Activated CD4-positive, alpha-beta memory T cell treated with anti-CD3 and anti-CD28 coated beads for 36 hours (primary cell): ENCODE measurements at places on chromosomes 1 and 21. TPM values are rescaled to one million over a fixed set of nuclear protein-coding genes. Genes with fewer than 3 reads are reported as not detected.

RGS4 gene
- not detected for total RNA-seq

LRRC38 gene
- not detected for total RNA-seq

ASAP3 gene
- 0.50 TPM for total RNA-seq

GRCh38 chr21:27213303-27213702 lies 246.4 kb upstream of the ADAMTS5 start:
- H3K36me3 ChIP-seq = no peaks in the 10 kb centered on the region
- no peak for DNase-seq
- no peaks in the 10 kb centered on the region for H3K4me1 ChIP-seq

DNA sequence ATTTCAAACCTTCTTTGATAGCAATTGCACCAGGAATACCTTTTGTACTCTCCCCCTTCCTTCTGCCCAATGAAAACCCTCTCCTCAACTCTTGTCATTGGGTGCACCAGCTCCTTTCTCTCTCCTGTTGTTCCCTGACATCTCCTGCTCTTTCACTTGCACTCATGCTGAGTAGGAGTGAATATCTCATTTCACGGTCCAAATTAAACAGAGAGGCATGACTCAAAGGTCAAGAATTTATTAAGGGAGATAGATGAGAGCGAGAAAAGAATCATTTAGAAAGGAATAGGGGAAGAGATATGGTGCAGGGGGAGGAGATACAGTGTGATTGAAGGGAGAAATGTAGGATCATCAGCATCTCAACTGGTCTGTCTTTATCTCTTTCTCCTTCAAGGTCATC lies 22.1 kb downstream of the AIM2 start:
- peaks cover 67% of the 10 kb centered on the region for H3K4me1 ChIP-seq
- peaks cover 83% of the 10 kb centered on the region for H3K36me3 ChIP-seq
- no peak overlapping the region for H3K4me3 ChIP-seq
- no peak for DNase-seq
- H3K27ac ChIP-seq = peak overlapping the region; percentile 76

- no peaks in the 10 kb centered on the region for H3K4me1 ChIP-seq
- no peaks in the 10 kb centered on the region for H3K27me3 ChIP-seq
- no peak for DNase-seq
- no peak overlapping the region for H3K4me3 ChIP-seq
- no peaks in the 10 kb centered on the region for H3K36me3 ChIP-seq
- no peak overlapping the region for H3K27ac ChIP-seq
Observed at GRCh38 chr1:183859831-183860230, 54.9 kb downstream of the RGL1 start.
